ENCODE measurements at places on chromosomes 3 and 15.

GRCh38 chr15:81942157-81942556, 103.7 kb downstream of the MEX3B start:
- no peak for DNase-seq

DNA sequence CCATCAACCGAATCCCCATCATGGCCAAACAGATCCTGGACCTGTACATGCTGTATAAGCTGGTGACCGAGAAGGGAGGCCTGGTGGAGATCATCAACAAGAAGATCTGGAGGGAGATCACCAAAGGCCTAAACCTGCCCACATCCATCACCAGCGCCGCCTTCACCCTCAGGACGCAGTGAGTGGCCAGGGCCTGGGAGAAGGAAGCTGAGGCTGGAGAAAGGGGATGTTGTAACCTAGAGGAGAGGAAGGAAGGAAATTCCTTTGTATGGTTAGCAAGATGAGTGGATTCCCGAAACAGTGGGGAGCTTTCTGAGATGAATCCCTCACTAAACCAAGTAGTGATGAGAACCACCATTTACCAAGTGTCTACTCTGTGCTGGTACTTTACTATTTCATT, 25.8 kb upstream of the CLK3 start:
- DNase-seq: no peak

GRCh38 chr3:99952306-99952705, 134.6 kb downstream of the CMSS1 start:
- DNase-seq: peak; percentile 58

GRCh38 chr3:116445311-116445841, at the start of gene LSAMP:
TSS of gene LSAMP (minus strand) at chr3:116445487.
- DNase-seq: peak; percentile 31

GRCh38 chr15:78374436-78375393, 34.6 kb downstream of the CRABP1 start:
- DNase-seq: no peak

GRCh38 chr15:51129535-51130188, 35.0 kb upstream of the TNFAIP8L3 start:
- no peak for DNase-seq

GRCh38 chr15:44149224-44149623, 45.8 kb downstream of the FRMD5 start:
- DNase-seq: no peak

All from AG08395 (cell line).